Tongue (tissue), 3 donors: ENCODE measurements at places on chromosomes 7 and 10.

- DNase-seq = no peak
Observed at GRCh38 chr10:85036661-85037060, 708.3 kb downstream of the CCSER2 start.

DNA sequence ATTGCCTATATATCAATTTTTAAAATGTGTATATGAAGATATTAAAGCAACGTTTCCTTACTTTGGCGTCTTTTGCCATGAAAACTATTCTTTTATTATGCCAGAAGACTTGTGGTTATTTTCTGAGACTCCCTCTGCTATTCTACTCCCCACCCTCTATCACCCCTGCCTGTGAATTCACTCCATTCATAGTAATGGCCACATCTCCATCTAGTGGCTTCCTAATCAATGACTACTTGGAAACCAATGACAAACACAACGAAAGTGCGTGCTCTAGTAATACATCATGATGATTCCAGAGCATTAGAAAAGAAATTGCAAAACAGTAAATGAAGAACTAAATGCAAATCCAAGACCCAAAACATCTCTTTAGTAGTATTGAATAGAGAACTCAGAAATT is 186.7 kb upstream of the HGF start:
- DNase-seq = peak; percentile 60

DNA sequence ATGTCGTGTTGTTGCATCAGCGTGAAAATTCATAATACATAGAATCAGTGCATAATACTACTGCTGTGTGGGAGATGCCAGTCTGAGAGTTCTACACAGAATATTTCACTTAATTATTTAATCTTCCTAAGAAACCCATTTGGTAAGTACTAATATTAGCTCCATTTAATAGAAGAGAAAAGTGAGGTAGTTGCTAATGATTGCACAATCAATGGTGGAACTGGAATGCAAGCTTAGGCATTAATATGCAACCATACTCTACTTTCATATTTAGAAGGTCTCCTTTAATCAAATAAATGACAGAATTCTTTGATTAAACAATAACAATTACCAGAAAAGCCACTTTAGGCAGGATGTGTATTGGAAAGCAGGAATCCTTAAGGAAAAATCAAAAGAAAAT is 660.7 kb upstream of the PHF14 start:
- no peak for DNase-seq

DNA sequence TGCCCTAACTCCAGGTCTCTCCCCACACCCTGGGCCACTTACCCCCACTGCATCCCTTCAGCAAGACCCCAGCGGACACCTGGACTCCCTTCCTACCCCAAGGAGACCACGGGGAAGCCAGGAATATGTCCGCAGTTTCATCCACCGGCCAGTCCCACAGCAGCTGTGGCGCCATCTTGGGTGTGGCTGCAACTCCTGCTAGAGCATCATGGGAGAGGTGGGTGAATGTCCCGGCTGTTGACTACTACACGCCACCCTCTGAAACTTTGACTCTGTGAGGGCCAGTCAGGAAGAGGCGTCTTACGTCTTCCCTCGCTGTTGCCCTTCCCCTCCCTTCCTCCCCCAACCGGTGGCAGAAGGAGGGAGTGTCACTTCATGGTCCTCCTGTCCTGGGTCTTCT is 238.3 kb upstream of the RNF32 start:
- no peak for DNase-seq

DNA sequence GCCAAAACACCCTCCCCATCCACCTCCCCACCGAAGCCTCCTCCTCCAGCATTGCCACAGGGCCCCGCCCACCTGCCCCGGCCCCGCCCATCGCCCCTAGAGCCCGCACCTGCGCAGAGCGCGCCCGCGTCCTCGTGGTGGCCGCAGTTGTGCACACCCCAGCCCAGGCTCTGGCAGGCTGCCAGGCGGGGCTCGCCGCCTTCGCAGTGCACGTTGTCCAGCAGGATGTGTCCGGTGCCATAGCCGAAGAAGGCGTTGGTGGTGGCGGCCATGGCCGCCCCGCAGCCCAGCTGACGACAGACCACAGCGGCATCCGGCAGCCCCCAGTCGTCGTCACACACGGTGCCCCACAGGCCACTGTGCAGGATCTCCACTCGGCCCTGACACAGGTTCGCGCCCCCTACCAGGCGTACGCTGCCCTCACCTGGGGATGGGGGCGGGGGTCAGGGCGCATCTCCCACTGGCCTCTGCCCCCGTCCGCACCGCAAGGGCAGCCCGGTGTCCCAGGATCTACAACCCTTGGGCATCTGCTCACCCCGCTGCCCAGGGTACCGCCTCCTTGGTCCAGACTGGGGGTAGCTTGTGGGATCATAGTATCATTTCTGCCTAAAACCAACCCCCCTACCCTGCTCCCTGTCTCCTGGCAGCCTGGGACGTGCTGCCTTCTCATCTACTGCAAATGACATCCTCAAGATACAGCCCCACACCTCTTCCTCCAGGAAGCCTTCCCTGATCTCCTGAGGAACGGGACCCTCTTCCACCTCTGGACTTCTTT is 11.9 kb downstream of the SSC4D start:
- peak; percentile 75 for DNase-seq

DNA sequence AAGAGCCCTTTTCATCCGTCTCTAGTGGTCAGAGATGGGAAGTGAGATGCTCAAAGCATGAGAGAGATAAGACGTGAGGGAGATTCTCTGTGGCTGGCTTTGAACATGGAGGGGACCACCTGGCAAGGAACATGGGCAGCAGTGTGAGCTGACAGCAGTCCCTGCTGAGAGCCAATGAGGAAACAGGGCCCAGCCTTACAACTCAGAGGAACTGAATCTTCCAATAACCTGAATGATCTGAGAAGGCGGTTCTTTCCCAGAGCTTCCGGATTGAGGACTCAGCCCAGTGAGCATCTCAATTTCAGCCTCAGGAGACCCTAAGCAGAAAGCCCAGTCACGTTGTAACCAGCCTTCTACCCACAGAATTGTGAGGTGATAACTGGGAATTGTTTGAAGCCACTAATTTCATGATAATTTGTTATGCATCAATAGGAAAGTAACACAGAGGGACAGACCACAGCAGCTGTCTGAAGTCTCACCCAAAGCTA is 33.9 kb upstream of the IKZF1 start:
- no peak for DNase-seq

DNA sequence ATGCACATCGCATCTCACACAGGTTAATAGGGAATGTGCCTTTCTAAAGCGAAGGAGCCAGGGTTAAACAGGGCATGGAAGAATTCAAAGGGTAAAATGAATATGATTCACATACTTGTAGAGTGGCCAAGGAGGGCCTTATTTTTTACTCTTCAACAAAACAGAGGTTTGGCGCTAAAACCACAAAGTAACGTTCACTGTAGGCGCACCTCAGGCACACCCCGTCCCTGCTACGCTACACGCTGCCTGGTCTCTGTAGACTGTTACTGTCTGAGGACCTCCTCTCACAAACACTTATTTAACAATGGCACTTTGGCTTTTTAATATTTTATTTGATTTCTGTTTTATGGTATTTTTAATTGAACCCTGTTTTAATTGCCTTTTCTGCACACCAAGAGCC is 462.1 kb upstream of the GALNT17 start:
- DNase-seq = no peak

DNA sequence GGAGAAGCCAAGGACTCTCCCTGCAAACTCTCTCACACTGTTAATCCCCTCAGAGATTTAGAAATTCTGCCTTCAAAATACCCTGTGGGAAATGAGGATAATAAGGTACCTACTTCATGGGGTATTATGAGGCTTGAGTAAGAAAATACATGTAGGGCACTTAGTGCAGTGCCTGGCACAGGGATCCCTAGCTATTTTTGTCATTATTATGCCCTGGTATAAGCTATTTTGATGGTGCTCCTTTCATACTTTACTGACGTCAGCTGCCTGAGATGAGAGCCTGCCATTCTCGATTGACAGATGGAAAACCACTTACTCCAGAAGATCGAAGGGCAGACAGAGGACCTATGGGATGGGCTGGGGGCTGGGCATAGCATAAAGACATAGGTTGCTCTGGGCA is 30.1 kb downstream of the MKX start:
- no peak for DNase-seq

DNA sequence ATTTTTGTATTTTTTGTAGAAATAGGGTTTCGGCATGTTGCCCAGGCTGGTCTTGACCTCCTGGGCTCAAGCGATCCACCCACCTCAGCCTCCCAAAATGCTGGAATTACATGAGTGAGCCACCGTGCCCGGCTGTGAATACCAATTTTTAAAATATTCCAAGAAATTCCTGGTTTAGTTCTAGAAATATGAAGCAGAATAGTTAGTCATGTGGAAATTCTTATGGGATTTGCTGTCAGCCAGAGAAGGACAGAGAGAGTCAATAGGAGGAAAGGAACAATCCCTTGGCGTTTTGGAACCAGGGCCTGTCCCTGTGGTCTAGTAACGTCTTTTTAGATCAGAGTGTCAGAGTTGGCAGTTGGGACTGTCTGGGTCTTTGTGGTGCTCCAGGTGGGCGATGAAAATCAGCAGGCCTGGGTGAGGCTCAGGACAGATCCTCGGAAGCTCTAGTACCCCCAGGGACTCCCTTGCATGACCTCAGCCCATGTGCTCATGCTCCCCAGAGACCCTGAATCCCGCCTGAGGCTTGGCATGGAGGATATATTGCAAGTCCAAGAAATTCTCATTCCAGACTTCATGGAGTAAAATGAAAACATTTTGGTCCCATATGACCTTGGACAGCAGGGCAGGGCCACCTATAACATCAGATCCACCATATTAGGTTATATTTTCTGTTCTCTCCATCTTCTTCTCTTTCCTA is 7.8 kb downstream of the NODAL start:
- no peak for DNase-seq

- peak; percentile 54 for DNase-seq
Observed at GRCh38 chr10:117373823-117374505, 1.3 kb downstream of the PDZD8 start.

GRCh38 chr10:122199070-122199469 is 72.0 kb upstream of the BTBD16 start:
- DNase-seq = peak; percentile 34

DNA sequence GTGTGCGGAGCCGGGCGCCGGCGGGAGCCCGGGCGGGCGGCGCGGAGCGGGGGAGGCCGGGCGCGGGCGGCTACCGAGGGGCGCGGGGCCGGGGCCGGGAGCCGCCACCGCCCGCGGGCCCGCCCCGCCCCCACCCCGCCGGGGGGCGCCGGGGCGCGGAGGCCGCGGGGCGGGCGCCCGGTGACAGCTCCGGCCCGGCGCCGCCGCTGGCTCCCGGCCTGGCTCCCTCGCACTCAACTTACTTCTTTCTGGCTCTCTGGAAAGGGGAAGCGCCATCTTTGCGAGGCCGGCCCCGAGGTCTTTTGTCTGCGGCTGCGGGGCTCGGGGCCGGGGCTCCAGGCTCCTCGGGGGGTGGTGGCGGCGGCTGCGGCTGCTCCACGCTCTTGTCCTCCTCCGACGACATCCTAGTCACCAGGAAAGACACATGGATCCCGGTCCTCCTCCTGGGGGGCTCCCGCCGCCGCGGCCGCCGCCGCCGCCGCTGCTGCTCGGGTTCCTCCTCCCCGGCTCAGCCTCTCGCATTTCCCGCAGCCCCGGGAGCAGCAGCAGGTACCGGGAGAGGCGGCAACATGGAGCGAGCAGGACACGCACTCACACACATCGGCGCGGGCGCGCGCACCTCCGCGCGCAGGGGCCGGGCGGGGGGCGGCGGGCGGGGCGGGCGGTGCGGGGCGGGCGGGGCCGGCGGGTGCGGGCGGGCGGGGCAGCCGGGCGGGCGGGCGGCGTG is at the start of gene KMT2C:
Gene KMT2C, minus strand, starts transcription at position 620 of the 727 bp plus-strand sequence. Its CDS starts 217 bp downstream, at position 403.
- no peak for DNase-seq
